Caco-2 (cell line): ENCODE measurements at places on chromosomes 1 and 21.

- DNase-seq = no peak
Observed at GRCh38 chr1:18496497-18497235, 15.9 kb downstream of the KLHDC7A start.

DNA sequence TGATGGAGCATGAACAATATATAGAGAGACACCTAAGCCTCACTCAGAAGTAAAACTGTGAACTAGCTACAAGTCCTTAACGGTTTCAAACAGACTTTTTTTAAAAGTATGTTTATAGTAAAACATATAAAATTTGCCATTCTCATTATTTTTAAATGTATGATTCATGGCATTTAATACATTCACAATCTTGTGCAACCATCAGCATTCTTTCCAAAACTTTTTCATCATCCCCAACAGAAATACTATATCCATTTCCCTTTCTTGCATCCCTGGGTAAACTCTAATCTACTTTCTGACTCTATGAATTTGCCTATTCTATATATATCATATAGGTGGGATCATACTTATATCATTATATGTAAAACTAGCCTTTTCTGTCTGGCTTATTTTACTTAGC, 25.5 kb downstream of the EVI5 start:
- no peak for DNase-seq

GRCh38 chr1:68442822-68443556, 6.8 kb downstream of the RPE65 start:
- no peak for DNase-seq

DNA sequence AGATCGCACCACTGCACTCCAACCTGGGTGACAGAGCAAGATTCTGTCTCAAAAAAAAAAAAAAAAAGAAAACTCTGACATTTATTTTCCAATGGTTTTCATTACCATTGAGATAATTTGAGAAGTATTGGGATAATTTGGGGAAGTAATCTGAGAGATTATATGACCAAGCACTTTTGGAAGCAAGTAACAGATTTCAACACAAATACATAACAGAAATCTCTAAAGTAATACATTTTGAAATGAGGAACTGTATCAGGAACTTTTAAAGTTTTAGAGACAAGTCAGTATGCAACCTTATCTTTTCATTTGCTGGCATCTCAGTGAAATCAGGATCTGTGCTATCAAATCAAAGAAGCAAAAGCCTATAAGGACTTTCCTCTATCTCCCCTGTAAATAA, 25.4 kb upstream of the SLC16A1 start:
- no peak for DNase-seq

DNA sequence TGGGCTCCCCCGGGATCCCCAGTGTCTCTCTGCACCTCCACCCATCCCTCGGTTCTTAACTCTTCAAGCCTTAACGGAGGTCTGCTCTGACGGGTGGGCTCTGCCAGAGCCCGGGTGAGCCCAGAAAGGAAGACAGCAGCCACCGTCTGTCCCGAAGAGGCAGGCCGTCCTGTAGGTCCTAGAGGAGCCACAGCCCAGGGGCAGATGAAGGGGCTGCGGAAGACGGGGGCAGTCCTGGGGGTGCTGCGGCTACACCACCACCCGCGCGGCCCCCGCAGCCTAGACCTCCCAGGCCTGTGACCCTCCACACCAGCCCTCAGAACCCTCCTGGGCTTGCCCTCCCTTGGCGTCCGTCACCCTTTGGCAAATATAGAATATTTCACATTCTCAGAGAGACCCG, 71.0 kb downstream of the UMODL1 start:
- no peak for DNase-seq

GRCh38 chr1:63621075-63621474, 27.9 kb downstream of the PGM1 start:
- no peak for DNase-seq

GRCh38 chr1:19689085-19689757, 24.5 kb downstream of the HTR6 start:
- DNase-seq = no peak

DNA sequence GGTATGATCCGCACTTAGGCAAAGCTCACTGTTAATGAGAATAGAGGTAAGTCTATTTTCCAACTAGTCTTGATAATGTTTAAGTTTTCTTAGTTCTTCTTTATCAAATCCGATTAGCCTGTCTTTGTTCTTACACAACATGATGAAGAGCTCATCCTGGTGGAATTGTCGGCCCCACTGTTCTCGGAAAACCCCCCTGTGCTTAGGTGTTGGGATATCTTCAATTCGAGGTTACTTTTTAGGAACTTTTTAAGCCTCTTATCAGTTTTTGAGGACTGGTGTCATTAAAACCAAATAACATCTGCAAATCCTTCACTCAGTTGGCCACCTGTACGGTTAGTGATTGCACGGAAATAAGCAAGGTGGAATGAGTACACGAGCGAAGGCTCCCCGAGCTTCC, 60.7 kb upstream of the KIF26B start:
- DNase-seq = no peak

- DNase-seq = peak; percentile 19
Observed at GRCh38 chr1:235090406-235091069, 38.1 kb downstream of the TOMM20 start.

- no peak for DNase-seq
Observed at GRCh38 chr1:100517515-100517914, 20.4 kb upstream of the GPR88 start.

- DNase-seq = no peak
Observed at GRCh38 chr1:207863893-207864535, 46.9 kb downstream of the CD34 start.
